AG10803 (cell line): ENCODE measurements at places on chromosomes 7 and 10.

DNA sequence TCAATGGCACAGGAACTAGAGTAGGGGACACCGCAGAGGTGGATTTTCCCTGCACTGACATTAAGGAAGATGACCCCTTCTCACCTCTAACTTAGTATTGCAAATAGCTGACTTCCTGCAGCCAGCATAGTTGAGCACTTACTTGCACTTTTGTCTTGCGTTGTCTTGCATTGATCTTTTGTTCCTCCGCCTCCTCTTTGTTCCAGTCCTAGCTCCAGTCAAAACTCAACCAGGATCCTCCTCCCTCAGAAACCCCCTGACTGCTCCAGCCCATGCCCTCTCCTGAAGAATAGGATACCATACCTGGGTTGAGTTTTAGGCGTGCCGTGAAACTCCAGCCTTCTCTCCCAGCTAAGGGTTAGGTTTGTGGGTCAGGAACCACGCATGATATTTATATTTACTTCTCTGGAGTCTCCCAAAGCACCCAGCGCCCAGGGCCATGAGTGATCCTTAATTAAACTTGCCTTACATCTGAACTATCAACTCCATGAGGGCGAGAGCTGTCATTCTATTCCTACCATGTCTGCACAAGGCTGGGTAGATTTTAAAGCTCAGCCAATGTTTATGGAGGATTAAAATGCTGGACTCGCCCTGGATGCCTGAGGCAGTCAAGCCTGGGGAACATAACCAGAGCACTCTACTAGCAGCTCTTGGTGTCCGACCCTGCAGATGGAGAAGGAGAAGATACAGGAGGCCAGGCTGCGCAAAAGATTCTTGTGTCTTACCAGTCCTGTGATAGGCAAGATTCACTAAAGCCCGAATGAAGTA is 14.1 kb downstream of the ZNF467 start:
- no peak for DNase-seq

- DNase-seq, result no peak
Observed at GRCh38 chr10:29353305-29353704, 64.4 kb downstream of the LYZL1 start.

DNA sequence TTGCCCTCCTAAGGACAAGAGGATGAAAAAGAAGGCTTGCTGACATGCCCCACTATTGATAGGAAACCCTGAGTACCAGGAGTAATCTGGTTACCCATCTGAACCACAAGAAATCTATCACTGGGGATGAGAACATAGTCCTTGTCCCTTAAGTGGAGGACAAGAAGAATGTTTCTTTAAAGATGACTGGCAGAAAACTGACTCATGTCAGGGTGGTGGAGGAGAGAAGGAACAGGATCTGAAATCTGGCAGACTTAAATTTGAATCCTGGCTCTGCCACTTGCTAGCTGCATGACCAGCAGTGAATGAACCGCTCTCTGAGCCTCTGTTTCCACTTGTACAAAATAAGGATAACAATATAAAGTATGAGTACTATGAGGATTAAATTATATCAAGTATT is 38.9 kb upstream of the XPNPEP1 start:
- DNase-seq, result no peak

- DNase-seq, result no peak
Observed at GRCh38 chr7:114419441-114420272, 5.0 kb downstream of the FOXP2 start.

DNA sequence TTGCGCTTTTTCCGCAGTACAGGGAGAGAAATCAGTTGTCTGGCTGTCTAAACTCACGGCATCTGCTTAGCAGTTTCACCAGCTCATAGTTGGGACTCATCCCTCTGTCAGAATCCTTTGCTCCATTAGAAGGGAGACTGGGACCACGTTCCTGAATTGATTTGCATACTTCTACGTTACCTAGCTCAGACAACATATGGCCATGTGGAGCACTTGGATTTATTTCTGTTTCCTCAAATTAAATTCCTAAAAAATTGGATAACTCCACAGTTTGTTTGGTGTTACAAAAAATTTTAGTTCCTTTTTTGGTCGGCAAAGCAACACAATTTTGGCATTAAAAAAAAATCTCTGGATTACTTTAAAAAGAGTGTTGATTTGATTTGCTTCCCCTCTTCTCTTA is 614.0 kb downstream of the AUTS2 start:
- DNase-seq, result no peak

GRCh38 chr10:91024541-91024940 is 103.7 kb upstream of the ANKRD1 start:
- no peak for DNase-seq

DNA sequence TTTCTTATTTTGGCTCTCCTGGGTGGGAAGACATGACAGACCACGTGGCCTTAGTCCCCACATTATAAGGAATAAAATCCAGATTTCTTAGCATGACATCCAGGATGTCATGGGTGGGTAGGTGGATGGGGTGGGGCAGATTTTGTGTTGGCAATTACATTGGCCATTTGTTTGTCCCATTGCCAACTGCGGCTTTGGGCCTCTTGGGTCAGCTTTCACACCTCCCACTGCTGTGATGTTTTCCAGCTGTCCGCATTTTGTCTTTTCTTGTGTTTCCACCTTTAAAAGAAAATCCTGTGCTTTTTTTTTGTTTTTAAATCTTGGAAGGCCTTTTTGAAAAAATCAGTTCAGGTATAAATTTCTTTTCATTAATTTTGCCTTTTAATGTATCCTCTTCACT is 237.0 kb downstream of the SDK1 start:
- DNase-seq, result no peak

DNA sequence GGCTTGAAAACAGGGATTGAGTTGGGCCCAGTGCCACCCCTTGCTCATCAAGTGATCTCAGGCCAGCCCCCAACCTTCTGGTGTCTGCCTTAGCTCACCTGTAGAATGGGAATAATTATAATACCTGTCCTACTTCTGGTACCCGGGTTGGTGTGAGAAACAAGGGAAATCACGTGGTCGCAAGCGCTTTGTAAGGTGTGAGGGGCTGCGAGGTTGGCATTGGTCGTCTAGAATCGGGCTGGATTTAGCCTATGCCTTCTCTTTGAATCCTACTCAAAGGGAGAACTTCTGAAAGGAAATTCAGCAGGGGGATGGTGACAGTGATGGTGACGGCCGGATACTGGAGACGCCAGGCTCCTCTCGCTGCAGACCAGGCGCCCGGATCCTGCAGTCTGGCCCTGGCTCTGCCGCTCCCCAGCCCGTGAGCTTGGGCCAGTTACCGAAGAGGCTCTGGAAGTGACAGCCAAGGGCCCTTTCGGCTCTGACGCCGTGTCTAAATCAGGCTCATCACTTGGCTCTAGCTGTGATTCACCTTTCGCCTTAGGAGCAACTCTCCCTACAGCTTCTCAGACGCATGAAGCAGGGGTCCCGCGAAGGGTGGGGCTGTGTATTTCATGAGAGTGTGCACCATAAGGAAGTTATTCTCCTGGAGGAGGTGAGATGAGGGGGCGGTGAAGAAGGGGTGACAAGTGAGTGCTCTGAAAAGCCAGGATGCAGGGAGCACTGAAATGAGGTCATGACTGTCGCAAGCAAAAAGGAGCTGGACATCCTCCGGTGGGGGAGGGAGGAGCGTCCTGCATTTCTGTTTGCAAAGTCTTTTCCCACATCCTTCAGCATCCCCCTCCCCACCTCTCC is 4.0 kb upstream of the CREB5 start:
- no peak for DNase-seq

GRCh38 chr10:68086910-68087684 is 12.0 kb upstream of the HERC4 start:
- DNase-seq, result no peak

- peak; percentile 62 for DNase-seq
Observed at GRCh38 chr10:101397140-101397539, 43.2 kb downstream of the BTRC start.

GRCh38 chr10:3865565-3865964 is 80.6 kb upstream of the KLF6 start:
- DNase-seq, result no peak

DNA sequence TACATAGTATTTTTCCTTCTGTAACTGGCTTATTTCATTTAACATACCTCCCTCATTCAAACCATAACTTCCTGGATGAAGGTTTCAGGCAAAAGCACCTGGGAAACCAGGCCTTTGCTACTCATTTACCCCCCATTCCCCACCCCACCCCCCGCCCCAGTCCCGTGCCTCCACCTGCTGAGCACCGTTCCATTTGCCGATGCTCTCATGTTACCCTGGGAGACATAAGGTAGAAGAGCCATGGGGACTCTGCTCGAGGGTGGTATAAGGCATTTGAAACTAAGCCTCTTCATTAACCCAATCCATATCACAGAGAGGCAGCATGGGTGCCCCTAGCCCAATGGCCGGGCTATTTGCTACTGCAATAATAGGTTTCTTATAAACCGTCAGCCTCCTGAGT is 22.2 kb upstream of the MCM10 start:
- no peak for DNase-seq

- peak; percentile 66 for DNase-seq
Observed at GRCh38 chr7:151085691-151086620, at the start of gene AGAP3. Gene AGAP3 (plus strand): TSS chr7:151086475. CDS start chr7:151086742, 267 bp downstream.

DNA sequence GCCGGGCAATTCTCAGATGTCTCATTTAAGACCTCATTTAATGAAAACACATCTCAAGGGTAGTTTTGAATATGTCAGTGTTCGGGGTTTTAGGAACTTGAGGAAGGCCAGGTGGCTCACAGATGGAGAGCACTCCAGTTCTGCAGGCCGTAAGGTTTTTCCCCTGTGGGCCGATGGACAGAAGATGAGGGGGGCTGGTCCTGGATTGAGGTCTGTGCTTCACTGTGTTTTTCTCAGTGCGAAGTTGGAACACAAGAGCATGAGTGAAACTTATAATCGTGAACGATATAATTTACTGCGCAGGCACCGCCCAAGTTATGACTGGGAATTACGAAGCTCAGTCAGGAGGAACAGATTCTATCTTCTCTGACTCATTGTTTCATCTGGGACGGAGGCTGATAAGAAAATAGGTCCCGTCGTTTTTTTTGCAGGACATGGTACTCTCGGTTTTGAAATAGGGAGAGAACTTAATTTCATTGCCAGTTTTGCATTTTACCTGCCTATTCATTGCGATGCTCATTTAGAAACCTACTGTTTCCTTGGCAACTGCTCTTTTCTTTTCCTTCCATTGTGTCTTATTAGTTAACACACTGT is 591.0 kb upstream of the PFKP start:
- DNase-seq, result no peak

GRCh38 chr7:94011714-94012353 is 7.7 kb upstream of the BET1 start:
- no peak for DNase-seq

DNA sequence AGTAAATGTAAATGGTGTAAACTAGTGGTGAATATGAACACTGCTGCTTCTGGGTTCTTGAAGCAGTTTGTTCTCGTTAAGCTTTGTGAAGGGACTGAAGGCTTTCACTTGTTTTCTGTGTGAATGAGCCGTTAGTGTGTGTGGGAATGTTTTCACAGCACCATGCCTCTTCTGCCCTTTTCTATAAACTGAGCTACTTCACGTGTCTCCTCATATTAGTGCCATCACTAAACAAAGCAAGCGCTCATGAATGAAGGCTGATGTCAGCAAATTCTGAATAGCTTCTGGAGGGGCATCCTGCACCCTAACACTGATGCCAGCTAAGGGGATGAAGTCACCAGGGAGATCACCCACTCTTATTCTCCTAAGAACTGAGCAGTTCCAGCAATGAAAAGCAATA is 205.6 kb upstream of the ETV1 start:
- no peak for DNase-seq

DNA sequence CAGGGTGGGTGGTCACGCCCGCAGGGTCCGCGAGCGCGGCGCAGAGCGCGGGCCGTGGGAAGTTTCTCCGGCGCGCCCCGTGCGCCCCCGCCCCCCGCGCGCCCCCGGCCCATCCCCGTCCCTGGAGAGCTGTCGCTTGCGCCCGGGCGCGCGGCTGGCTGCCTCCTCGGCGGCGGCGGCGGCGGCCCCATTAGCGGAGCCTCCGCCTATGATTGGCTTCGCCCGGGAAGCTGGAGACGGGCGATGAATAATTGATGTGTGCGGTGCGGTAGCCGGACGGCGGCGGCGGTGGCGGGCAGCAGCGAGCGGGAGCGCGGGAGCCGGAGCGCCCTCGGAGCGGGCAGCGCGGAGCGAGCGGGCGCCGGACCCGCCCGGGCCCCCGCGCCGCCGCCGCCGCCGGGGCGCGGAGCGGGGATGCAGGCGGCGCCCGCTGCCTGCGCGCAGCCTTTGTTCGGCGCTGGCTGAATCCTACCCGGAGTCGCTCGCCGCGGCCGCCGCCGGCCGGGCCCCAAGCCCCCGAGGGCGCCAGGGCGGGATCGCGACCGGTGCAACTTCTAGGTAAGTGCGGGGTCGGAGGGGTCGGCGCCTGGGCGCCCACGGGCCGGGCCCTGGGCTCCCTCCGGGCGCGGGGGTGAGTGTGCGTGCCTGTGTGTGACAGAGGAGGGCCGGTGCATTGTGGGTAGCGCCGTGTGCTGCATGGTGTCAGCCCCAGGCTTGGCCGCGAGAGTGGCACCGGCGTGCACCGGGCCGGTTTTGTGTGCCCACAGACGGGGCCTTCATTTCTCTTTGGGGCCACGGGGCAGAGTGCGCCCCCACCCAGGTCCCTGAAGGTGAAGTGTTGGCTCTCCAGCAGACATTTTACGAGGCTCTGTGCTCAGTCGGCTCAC is 103.8 kb upstream of the PPIF start:
- no peak for DNase-seq

- no peak for DNase-seq
Observed at GRCh38 chr7:66119245-66119850, 4.7 kb downstream of the CRCP start.

- DNase-seq, result no peak
Observed at GRCh38 chr10:118871244-118871865, 116.6 kb upstream of the CACUL1 start.

- no peak for DNase-seq
Observed at GRCh38 chr10:131195558-131196159, 115.9 kb downstream of the TCERG1L start.

DNA sequence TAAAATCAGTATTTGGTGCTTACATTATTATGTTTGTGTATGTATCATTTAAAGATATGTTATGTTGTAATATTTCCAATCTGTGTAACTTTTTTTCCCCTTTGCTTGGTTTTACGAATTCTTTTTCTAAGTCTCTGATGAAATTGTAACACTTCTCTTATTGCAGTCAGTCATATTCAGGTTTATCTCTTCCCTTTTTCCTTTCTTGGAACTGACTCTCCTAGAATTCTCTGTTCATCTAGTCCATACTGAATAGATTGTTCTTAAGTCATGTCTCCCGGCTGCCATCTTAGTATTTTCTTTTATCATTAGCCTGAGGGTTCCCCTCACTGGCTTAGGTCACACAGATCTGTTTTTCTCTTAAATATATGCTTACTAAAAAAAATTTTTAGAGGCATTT is 44.6 kb downstream of the PHTF2 start:
- DNase-seq, result no peak

GRCh38 chr10:79608505-79609375 is 2.0 kb upstream of the SFTPA1 start:
- DNase-seq, result peak; percentile 1

- peak; percentile 95 for DNase-seq
Observed at GRCh38 chr7:140604760-140605159, 35.9 kb downstream of the DENND2A start.

DNA sequence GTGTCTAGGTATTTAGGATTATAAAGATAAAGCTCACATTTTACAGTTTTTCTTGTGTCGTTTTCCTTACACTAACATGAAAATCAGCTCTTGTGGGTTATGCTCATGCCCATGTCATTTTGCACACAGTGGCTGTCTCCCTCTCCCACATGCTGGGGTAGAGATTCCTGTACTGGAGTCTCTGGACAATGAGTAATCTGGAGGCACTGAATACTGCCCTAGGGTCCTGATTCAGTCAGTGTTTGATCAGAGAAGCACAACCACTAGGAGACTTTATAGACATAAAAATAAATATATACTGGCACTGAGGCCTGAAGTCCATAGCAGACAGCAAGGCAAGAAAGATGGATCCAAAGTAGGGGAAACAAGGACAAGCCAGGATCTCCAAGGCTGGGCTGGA is 1008.8 kb downstream of the KCNMA1 start:
- DNase-seq, result no peak

GRCh38 chr10:104446151-104446550 is 92.5 kb downstream of the CFAP58 start:
- DNase-seq, result peak; percentile 12
